RPMI7951 (cell line): ENCODE measurements at places on chromosomes 5 and 9. TPM values are rescaled to one million over a fixed set of nuclear protein-coding genes. Genes with fewer than 3 reads are reported as not detected.

GRCh38 chr5:180289966-180290365 is 1.9 kb downstream of the MAPK9 start:
- DNase-seq = no peak

DNA sequence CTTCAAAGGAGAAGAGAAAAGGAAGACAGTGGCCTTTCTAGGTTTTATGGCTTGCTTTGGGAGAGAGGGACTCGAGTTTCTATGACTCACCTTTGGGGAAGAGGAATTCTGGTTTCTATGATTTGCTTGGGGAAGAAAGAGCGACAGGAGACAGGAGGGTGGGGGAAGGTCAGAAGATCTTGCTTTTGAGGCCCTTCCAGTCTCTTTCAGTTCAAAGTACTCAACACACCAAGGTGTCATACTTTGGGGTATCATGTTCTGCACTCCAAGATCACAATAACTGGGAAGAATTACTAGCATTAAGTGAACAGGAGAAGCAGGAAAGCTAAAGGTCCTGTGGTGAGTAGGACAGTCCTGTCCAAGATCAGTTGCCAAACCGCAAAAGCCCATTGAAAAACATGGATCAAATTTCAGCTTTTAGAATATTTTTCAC is 324.5 kb downstream of the ARHGEF28 start:
- DNase-seq = no peak

DNA sequence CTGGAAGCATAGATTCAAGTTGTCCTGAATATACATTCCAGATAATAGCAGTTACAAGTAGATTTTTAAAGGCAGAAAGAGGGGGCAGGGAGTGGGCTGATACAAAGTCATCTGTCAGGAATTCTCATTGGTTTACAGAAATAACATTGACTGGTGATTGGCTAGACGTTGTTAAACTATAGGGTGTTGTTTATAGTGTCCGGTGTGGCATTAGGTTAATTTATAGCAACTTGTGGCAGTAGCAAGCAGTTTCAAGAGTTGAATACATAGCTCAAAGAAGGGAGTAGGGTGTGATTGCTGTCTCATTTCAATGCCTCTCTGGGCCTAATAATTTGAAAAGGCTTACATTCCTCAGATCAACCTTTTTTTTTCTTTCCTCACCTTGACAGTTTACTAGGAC is 10.7 kb upstream of the POC5 start:
- DNase-seq = no peak

DNA sequence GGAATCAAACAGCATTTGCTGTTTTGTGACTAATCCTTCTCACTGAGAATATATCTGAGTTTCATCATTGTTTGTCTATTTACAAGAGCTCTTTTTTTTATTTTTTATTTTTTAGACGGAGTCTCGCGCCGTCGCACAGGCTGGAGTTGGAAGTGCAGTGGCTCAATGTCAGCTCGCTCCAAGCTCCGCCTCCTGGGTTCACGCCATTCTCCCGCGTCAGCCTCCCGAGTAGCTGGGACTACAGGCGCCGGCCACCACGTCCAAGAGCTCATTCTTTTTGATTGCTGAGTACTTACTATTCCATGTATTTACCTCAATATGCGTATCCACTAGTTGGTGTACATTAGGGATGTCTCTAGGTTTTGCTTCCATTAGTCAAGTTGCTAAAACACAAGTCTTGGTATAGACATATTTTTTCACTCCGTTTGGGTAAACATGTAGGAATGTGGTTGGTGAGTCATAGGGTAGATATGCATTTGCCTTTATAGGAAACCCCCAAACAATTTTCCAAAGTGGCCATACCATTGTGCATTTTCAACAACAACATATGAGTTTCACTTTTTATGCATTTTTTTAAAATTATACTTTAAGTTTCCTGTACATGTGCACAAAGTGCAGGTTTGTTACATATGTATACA is 1005.0 kb upstream of the CDH10 start:
- DNase-seq = peak; percentile 15

- no peak for DNase-seq
Observed at GRCh38 chr5:177393206-177393765, 7.2 kb downstream of the PFN3 start.

Gene PCDHGC5
- total RNA-seq = 1.1 and 1.2 TPM in 2 replicates

Gene TSPAN17
- 18.5 and 23.7 TPM in 2 replicates for total RNA-seq

Gene PCDHAC2
- not detected in 2 replicates for total RNA-seq

- peak; percentile 11 for DNase-seq
Observed at GRCh38 chr9:31996331-31996730, 388.1 kb upstream of the ACO1 start.

DNA sequence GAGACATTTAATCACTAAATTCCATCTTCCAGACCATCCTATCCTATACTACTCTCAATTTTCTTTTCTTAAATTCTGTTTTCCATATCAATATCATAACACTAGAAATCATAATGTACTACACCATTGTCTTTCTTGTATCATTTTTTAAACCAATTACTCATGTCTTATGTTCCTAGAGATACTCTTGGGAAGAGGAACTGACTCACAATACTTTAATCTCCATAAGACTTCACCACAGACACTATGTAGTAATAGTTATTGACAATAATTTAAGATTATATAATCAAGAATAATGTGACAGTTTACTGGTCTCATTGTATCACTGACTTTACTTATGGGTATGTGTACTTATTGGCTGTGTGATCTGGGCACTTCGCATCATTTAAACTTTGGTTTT is 43.8 kb downstream of the PCDHGC5 start:
- DNase-seq = no peak

GRCh38 chr5:89697581-89697980 is 712.0 kb downstream of the CETN3 start:
- DNase-seq = no peak

- DNase-seq = peak; percentile 33
Observed at GRCh38 chr9:116717150-116717549, 30.0 kb downstream of the TRIM32 start.

Gene INSYN2B
- 6.2 and 8.4 TPM in 2 replicates for total RNA-seq

GRCh38 chr5:128777052-128777451 is 188.2 kb upstream of the SLC27A6 start:
- DNase-seq = no peak

DNA sequence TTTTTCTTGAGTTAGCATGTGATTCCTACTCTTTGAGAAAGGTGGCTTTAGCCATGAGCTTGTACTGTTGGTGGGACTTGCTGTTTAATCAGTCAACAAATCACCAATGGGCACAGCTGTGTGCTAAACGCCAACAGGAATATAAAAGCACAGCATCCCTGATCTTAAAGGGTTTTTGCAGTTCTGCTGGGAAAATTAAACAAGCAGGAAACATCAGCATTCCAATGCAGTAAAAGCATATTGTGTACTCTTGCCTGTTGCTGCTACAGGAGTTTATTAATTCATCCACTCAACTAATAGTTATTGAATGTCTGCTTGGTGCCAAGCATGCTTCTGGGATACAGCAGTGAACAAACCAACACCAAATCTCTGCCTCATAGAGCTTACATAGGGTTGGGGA is 27.4 kb upstream of the F2RL1 start:
- DNase-seq = no peak

Gene HARS2
- total RNA-seq = 22.6 and 25.5 TPM in 2 replicates

Gene PITX1
- 0.49 TPM in 1 of 2 replicates, not detected in the other for total RNA-seq

GRCh38 chr9:94802793-94803192 is 76.3 kb downstream of the AOPEP start:
- peak; percentile 93 for DNase-seq

Gene SPOCK1
- total RNA-seq = 37.9 and 58.9 TPM in 2 replicates

DNA sequence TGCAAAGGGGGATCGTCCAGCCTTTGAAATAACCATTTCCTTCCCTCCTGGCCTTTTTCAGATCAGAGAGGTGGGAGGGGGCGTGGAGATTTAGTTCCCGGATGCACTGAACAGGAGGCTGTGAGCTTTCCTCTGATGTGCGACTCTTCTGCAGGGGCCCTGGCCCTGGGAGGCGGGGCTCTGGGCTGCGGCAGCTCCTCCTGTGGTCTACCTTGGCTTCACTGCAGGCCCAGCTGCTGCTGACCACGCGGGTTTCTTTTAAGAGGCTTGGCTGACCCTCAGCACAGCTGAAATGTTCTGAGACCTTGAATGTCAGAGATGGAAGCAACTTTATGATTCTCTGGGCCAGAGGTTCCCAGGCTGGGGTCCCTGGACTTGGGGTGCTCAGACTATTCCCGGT is 27.0 kb upstream of the COL15A1 start:
- DNase-seq = no peak

DNA sequence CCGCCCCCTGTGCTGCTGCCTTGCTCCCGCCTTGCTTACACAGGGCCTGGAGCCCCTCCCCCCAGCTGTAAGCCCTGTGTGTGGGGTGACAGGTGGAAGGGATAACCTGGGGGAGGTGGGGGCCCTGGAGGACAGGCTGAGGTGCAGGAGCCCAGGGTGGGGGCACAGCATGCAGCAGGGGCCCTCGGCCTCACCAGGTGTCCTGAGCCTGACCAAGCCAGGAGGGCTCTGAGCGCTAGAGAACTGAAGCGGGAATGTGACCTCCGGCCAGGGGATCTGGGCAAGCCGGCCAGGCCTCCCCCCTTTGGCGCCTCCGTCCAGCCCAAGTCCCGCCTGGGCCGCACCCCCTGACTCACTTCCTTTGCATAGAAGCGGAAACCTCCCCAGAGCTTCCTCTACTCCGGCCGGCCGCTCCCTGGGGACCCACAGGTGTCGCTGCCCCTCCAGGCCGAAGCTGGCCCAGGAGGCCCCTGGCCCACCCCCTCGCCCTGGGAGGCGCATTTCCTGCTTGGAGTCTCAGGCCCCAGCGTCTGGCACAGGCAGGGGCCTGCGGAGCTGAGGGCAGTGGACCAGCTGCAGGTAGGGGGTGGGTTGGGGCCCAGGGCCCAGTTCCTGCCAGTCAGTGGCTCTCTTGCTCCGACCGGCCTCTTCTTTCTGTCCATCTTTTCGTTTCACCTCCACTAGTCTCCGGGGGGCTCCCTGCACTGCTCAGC is at the start of gene TOR4A:
TSS of gene TOR4A (plus strand) at position 398 of the 713 bp plus-strand sequence. CDS start 964 bp downstream, outside the sequence.
- no peak for DNase-seq

Gene FBLL1
- 0.10 and 1.7 TPM in 2 replicates for total RNA-seq

DNA sequence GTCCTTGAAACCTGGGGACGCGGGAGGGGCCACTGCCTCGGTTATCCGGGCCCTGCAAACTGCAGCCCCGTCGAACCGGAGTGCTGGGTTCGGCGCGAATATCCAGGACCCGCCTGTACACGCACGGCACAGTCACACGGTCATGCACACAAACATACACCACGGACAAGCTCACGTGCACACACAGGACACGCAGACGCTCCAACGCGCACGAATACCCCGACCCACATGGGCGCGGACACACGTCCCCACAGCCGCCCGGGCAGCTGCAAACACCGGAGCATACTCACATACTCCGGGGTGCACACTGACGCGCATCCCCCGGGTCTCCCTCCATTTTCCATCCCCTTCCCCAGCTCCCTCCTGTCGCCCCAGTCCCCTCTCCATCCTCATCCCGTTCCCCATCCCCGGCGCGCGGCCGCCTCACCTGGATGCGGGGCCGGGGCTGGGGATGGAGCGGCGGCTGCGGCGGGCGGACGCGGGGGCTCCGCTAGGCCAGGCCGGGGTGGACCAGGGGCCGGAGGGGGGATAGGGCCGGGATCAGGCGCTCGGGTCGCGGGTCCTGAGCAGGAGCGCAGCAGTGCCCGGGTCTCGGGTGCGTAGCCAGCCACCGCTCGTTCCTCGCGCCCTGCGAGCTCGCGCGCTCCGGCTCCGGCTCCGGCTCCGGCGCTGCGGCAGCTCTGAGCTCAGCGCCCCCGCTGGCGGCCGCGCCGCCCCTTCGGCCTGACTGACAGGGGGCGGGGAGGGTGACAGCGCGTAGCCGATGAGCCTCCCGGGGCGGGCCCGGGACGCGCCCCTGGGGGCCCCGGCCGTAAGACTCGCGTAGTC is at the start of the genes EIF4E1B and SNCB:
TSS of gene EIF4E1B (plus strand) at position 823 of the 828 bp plus-strand sequence. CDS start 12,113 bp downstream, outside the sequence.
TSS of gene SNCB (minus strand) at position 682 of the 828 bp plus-strand sequence. CDS start 880 bp downstream, outside the sequence.
- DNase-seq = no peak

GRCh38 chr9:134315716-134316448 is 10.4 kb upstream of the RXRA start:
- DNase-seq = no peak

- DNase-seq = no peak
Observed at GRCh38 chr5:156431956-156432829, 105.2 kb downstream of the SGCD start.

Gene LRRC26
- not detected in 2 replicates for total RNA-seq

- no peak for DNase-seq
Observed at GRCh38 chr9:108087781-108088180, 598.2 kb upstream of the KLF4 start.

DNA sequence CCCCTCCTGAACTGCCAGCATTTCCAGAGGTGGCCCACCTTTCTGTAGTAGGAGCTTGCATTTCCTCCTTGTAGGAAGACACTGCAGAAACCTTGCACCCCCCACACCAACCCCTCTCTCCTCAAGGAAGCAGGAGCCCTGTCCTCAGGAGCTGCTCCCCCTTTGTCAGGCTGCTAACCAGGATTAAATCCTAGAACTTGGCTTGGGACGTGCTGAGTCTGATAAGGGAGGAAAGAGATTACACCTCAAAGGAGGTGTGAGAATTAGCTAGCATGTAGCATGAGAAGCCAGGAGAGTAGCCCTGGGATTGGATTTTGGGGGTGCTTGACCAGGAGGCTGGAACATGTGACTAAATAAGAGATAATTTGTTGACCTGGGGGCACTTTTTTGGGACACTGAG is 119.8 kb upstream of the ALDH1B1 start:
- no peak for DNase-seq

DNA sequence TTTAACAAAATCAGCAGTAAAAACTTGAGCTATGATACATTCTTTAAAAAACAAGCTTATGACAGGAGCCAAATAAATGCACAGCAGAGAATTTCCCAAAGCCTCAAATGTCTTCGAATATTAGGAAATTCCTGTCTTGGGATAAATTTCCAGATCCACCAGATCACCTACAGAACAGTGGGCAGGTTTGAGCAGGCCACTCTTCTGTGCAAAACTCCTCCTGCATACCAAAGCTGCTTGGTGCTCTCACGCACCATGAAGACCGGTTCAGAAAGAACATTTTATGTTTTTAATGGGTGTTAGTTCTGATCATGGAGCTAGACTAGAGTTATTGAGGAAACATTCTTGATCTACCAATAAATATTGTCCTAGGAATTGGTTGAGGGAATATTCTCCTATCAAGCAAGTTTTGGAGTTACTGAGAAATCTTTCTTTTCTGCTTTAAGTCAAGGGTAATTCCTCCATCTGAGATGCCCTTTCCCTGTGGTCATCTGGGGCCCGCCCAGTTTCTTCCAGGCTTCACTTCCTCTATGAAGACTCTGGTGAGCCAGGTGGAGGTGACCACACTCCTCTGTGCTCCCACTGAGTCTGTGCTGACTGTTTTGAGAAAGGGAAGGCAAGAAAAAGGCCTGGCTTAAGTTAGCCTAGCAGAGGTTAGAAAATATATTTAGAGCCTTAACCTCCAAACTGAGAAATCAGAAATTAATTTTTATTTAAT is 17.9 kb downstream of the TNFSF15 start:
- no peak for DNase-seq

Gene KIAA0825
- total RNA-seq = 1.5 and 2.3 TPM in 2 replicates

Gene FAM221B
- not detected in 2 replicates for total RNA-seq
